ENCODE measurements at places on chromosomes 6 and 20. TPM values are rescaled to one million over a fixed set of nuclear protein-coding genes. Genes with fewer than 3 reads are reported as not detected.
A peak's percentile ranks its signal among the peaks of the same experiment; 100 is the strongest.

The CST3 gene
- polyA plus RNA-seq = 60.0 TPM

GRCh38 chr6:151431337-151431736, 20.6 kb downstream of the RMND1 start:
- peak overlapping the region; percentile 24 for H3K27ac ChIP-seq
- H3K36me3 ChIP-seq = peaks cover 22% of the 10 kb centered on the region
- no peaks in the 10 kb centered on the region for H3K27me3 ChIP-seq
- no peak overlapping the region for H3K4me3 ChIP-seq
- H3K4me1 ChIP-seq = no peaks in the 10 kb centered on the region

GRCh38 chr20:47075263-47075662, 180.6 kb downstream of the EYA2 start:
- H3K4me1 ChIP-seq = no peaks in the 10 kb centered on the region
- no peaks in the 10 kb centered on the region for H3K36me3 ChIP-seq
- H3K27ac ChIP-seq = no peak overlapping the region
- H3K27me3 ChIP-seq = peaks cover 2% of the 10 kb centered on the region
- no peak overlapping the region for H3K4me3 ChIP-seq

- H3K27ac ChIP-seq = no peak overlapping the region
- H3K27me3 ChIP-seq = no peaks in the 10 kb centered on the region
- H3K36me3 ChIP-seq = no peaks in the 10 kb centered on the region
- DNase-seq = no peak
- H3K4me1 ChIP-seq = no peaks in the 10 kb centered on the region
- H3K4me3 ChIP-seq = no peak overlapping the region
Observed at GRCh38 chr6:112457886-112458285, 110.8 kb downstream of the RFPL4B start.

GRCh38 chr20:61803915-61804751, 261.5 kb downstream of the TAF4 start:
- H3K27me3 ChIP-seq = no peaks in the 10 kb centered on the region
- H3K36me3 ChIP-seq = no peaks in the 10 kb centered on the region
- H3K27ac ChIP-seq = no peak overlapping the region
- H3K4me3 ChIP-seq = no peak overlapping the region

The SIRPB1 gene
- 1.7 TPM for polyA plus RNA-seq

GRCh38 chr6:143677891-143678791, at the start of gene PHACTR2:
TSS of gene PHACTR2 (plus strand) at chr6:143677965. CDS start at chr6:143678164, 199 bp downstream.
- H3K36me3 ChIP-seq = peaks cover 7% of the 10 kb centered on the region
- peaks cover 14% of the 10 kb centered on the region for H3K4me1 ChIP-seq
- DNase-seq = peak; percentile 38
- no peak within 1 kb of the TSS for H3K27ac ChIP-seq
- H3K4me3 ChIP-seq = peak within 1 kb of the TSS; percentile 87

The WDR27 gene
- polyA plus RNA-seq = 5.1 TPM

The GTSF1L gene
- not detected for polyA plus RNA-seq

GRCh38 chr6:119566546-119567260, 217.1 kb upstream of the MAN1A1 start:
- no peaks in the 10 kb centered on the region for H3K36me3 ChIP-seq
- H3K27me3 ChIP-seq = no peaks in the 10 kb centered on the region
- no peak for DNase-seq
- H3K4me3 ChIP-seq = no peak overlapping the region

- H3K36me3 ChIP-seq = peaks cover 3% of the 10 kb centered on the region
- no peak overlapping the region for H3K27ac ChIP-seq
- H3K4me3 ChIP-seq = no peak overlapping the region
- no peaks in the 10 kb centered on the region for H3K27me3 ChIP-seq
Observed at GRCh38 chr20:13690943-13691342, 52.2 kb upstream of the TASP1 start.

GRCh38 chr20:36301359-36302119, 4.6 kb upstream of the DLGAP4 start:
- no peak for DNase-seq
- H3K36me3 ChIP-seq = peaks cover 2% of the 10 kb centered on the region
- no peak overlapping the region for H3K27ac ChIP-seq
- H3K4me1 ChIP-seq = peaks cover 3% of the 10 kb centered on the region
- no peak overlapping the region for H3K4me3 ChIP-seq

- no peak overlapping the region for H3K27ac ChIP-seq
- peaks cover 5% of the 10 kb centered on the region for H3K4me1 ChIP-seq
- no peak for DNase-seq
Observed at GRCh38 chr20:47781632-47782031, 3.6 kb downstream of the SULF2 start.

DNA sequence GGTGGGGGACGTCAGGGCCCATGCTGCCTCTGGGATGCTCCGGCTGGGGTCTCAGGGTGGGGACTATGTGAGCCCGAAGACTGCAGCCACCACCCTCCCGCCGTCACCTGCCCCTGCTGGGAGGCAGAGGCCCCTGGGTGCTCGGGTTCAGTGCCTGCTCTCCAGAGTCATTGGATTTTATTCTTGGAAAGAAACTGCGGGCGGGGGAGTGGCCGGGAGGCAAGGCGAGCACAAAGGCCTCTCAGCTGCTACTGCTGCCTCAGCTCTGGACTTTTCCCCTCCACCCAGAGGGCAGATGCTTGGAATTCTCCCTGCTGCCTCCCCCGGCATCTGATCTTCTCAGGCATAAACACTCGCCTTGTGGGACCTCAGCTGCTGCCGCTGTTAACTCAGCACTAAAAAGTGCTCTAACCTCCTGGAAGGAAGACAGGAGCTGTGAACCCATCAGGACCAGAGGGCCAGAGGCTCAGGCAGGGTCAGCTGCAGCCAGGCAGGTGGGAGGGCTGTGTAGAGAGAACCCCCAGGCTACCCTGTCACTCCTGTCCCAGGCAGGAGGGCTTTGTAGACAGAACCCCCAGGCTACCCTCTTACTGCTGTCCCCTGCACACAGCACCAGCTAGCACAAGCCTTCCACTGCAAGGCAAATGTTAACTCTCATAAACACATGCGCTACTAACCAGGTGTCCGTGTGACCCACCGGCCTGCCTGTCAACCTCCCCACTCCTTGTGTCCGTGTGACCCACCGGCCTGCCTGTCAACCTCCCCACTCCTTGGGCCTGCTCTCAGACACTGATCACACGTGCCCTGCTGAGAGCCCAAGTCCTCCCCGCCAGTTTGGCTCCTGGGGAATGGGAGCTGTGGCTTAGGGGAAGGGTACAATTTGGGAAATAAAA, 9.4 kb upstream of the FRMD1 start:
- no peak for DNase-seq
- no peaks in the 10 kb centered on the region for H3K36me3 ChIP-seq
- no peak overlapping the region for H3K4me3 ChIP-seq
- no peaks in the 10 kb centered on the region for H3K27me3 ChIP-seq

DNA sequence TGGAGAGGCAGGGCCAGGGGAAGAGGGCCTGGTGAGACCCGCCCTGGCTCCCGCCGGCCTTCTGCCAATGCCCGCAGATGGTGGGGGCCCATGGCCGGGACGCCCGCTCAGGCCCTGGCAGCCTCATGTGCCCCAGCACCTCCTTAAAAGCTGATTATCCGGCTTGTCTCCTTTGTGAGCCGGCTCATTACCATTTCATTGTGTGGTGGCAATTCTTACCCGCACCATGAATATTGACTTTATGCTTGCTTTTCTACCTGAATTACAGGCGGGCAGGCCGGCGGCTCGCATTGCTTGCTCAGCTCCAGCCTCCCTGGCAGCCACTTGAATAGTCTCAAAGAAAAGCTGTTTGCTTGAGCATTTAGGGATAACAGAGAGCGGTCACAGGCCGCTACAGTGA, 120.0 kb upstream of the JAG1 start:
- H3K27me3 ChIP-seq = peaks cover 5% of the 10 kb centered on the region
- no peak for DNase-seq
- H3K27ac ChIP-seq = no peak overlapping the region
- H3K36me3 ChIP-seq = no peaks in the 10 kb centered on the region
- no peak overlapping the region for H3K4me3 ChIP-seq
- peaks cover 11% of the 10 kb centered on the region for H3K4me1 ChIP-seq

The MPC1 gene
- polyA plus RNA-seq = 68.7 TPM

DNA sequence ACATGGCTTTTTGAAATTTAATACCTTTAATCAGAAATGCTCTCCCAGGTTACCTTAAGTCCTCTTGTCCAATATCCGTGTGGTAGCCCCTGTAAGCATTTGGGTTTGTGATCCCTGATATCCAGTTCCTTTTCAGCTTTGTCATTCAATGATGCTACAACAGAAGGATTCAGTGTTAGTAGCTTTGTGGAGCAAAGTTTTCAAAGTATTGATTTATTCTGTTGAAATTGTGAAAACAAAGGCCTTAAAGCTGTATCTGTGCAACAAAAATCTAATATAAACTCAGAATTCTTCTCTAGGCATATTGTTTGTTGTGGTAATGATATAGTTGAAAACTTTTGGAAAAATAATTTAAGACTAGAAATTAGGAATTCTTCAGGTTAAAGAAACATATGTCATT, 91.9 kb downstream of the ADGRB3 start:
- no peak overlapping the region for H3K27ac ChIP-seq
- H3K36me3 ChIP-seq = no peaks in the 10 kb centered on the region
- no peak overlapping the region for H3K4me3 ChIP-seq
- no peaks in the 10 kb centered on the region for H3K27me3 ChIP-seq
- H3K4me1 ChIP-seq = no peaks in the 10 kb centered on the region
- no peak for DNase-seq

- H3K36me3 ChIP-seq = no peaks in the 10 kb centered on the region
- H3K27me3 ChIP-seq = no peaks in the 10 kb centered on the region
- H3K4me1 ChIP-seq = peaks cover 44% of the 10 kb centered on the region
- H3K27ac ChIP-seq = no peak overlapping the region
- H3K4me3 ChIP-seq = no peak overlapping the region
Observed at GRCh38 chr6:106253731-106254130, 71.8 kb downstream of the ATG5 start.

DNA sequence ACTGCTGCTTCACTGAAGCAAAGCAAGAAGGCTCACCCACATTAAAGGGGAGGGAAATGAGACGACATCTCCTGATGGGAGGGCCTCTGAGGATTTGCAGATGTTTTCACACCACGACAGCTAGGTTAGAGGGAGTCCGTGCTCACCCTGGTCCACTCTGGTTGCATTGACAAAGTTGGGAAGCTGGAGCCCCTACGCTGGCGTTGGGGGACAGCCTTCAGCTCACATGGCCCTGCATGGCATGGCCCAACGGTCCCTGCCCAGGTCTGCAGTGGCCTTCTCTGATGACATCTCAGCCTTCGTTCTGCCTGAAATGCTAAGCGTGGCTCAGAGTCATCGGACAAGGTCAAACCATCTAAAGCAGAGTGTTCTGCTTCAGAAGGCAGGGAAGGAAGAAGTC, 3.8 kb upstream of the NAPB start:
- peaks cover 10% of the 10 kb centered on the region for H3K4me1 ChIP-seq
- H3K36me3 ChIP-seq = no peaks in the 10 kb centered on the region

DNA sequence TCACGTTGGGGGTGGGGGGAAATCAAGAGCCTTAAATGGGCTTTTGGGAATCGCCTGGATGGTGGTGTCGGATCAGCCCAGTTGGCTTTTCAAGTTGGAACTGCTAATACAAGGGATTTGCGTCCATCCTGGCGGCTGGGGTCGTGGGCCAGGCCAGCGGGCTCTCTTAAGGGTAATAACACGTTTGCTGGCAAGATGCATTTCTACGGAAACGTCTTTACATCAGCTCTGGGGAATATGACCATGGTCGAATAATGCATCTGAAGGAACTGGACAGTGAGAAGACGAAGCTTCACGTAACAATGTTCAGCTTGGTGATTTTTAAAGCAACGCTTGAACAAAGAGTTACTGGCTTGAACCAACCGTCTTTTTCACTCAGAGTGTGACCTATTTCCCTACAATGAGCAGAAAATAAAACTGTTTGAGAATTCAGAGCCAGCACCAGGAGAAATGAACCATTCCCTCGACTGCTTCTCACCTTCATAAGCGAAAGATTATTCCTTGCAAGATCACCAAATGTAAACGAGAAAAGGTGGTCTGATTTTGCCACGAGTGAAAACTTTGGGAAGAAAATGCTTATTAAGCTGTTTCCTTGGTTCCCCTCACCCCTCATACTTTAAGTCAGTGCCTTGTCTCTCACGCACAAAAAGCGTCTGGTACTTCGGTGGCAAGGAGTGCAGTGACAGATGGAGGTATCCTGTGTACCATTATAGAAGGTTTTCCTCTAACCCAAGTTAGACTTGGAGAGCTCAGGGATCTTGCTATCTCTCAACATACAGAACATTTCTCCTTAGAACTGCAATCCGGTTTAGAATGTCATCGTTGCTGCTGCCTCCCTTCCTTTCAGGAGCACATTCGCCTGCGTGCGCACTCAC, 1.4 kb upstream of the MARCKS start:
- peaks cover 9% of the 10 kb centered on the region for H3K4me1 ChIP-seq
- H3K36me3 ChIP-seq = no peaks in the 10 kb centered on the region
